Cardiac fibroblast (primary cell): ENCODE measurements at places on chromosomes 13 and 19.
A peak's percentile ranks its signal among the peaks of the same experiment; 100 is the strongest.

GRCh38 chr19:17579661-17580244, 24.3 kb downstream of the COLGALT1 start:
- peak; percentile 70 for DNase-seq

- DNase-seq = no peak
Observed at GRCh38 chr13:38950987-38951386, 39.6 kb downstream of the STOML3 start.

GRCh38 chr13:112776971-112777370, 87.1 kb downstream of the ATP11A start:
- no peak for DNase-seq

DNA sequence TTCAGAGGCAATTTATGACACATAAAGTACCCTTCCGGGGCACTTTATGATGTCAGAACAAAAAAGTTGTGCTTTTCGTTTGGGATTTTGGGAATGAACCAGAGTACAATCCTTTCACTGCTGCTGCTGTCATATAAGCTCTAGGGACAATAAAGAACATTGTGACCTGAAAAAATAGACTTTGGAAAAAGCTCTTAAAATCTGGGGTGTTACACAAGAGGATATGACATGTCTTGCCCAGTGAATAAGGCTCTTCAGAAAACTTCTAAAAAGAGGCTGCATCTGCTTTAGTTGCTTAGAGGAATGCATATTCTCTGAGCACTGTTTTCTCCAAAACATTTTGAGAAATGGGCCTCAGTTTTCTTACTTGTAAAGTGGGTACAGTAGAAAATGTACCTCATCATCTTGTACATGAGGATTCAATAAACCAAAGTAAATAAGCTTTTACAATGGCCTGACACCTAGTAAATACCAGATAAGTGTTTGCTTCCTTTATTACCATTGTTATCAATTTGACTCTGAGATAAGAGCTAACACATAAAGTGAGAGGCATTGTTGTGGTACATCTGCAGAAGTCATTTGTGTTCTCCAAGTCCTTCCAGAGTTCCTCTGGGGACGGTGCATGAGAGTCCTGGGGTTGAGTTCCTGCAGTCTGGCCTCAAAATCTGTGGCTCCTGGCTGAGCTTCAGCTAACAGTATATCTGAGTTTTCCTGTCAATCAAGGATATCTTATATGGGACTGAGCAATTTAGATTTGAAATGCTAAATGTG, 67.4 kb upstream of the EDNRB start:
- DNase-seq = peak; percentile 36

- DNase-seq = no peak
Observed at GRCh38 chr19:5719274-5719960, 529 bp downstream of the LONP1 start.

GRCh38 chr13:39516096-39516495, 86.9 kb downstream of the LHFPL6 start:
- DNase-seq = peak; percentile 25

GRCh38 chr13:85985797-85986196, 186.6 kb upstream of the SLITRK6 start:
- DNase-seq = peak; percentile 41

GRCh38 chr13:30241532-30241931, 65.8 kb downstream of the KATNAL1 start:
- peak; percentile 75 for DNase-seq

- peak; percentile 92 for DNase-seq
Observed at GRCh38 chr19:52527134-52527955, at the start of gene ZNF808. Gene ZNF808, plus strand, starts transcription at chr19:52527668. Its CDS starts 15,617 bp downstream, at chr19:52543285.

DNA sequence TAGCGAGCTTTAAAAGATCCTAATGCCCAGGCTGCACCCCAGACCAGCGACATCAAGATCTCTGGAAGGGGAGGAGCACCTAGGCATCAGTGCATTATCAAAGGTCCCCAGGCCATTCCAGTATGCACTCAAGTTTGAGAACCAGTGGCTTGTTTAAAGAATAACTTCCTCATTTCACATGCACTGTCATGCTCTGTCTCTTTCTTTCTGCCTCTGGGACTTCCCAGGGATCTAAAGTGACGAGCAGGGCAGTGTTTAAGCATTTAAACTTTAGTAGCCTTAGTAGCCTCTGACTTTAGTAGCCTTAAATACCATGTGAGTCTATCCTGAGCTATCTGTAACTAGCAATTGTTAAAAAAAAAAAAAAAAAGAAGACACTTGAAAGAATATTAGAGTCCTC, 8.9 kb upstream of the FARP1 start:
- no peak for DNase-seq

- DNase-seq = peak; percentile 70
Observed at GRCh38 chr13:110944121-110944967, 29.5 kb upstream of the ANKRD10 start.

- DNase-seq = peak; percentile 80
Observed at GRCh38 chr13:95267662-95268342, 33.4 kb downstream of the ABCC4 start.

GRCh38 chr19:42424712-42425131, 2.5 kb downstream of the LIPE start:
- DNase-seq = no peak

- DNase-seq = no peak
Observed at GRCh38 chr19:47111006-47111621, 2.5 kb downstream of the ZC3H4 start.

DNA sequence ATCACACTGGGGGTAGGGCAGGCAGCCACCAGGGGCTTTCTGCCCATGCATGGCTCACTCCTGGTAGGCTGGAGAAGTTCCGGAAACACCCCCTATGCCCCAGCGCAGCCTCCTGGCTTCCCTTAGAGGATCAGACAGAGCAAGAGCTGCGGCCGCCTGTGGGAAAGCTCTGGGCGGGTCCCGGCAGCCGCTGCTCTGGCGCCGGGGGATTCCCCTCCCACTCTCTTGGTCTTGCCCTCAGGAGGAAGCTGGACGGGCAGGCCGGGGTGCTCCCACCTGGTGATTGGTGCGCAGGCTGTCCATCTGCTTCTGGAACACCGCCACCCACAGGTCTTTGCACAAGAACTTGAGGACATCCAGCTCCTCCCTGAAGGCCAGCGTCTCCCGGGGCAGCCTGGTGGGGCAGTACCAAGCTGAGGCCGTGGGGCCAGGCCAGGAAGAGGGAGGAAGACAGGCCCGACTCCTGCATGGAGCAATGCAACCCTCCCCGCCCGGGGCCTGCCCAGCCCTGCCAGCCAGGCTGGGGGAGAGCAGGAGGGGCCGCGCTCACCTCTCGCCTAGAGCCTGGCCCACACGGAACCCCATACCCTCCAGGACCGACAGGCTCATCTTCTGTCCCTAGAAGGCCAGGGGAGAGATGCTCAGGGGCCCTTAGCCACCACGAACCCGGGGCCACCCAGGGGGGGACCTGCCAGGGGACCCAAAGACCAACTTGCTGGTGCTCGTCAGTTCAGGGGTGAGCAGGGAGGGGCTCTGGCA, 4.0 kb upstream of the NKPD1 start:
- peak; percentile 67 for DNase-seq

DNA sequence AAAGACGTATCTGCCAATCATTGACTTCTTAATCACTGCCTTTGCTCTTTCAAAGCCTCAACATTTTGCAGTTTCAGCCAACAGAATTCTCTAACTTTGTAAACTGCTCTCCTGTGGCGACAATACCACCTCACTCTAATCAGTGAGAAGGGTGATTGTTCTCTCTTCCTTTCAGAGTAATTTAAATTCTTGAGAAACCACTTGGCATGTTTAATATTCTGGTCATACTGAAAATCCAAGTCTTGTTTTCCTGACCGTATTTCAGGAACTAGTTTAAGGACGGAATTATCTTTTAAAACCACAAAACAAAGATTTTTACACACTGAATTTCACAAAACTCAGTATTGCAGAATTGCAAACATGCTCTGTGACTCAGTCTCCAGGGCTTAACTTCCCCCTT, 5.2 kb upstream of the CDC16 start:
- DNase-seq = peak; percentile 20

DNA sequence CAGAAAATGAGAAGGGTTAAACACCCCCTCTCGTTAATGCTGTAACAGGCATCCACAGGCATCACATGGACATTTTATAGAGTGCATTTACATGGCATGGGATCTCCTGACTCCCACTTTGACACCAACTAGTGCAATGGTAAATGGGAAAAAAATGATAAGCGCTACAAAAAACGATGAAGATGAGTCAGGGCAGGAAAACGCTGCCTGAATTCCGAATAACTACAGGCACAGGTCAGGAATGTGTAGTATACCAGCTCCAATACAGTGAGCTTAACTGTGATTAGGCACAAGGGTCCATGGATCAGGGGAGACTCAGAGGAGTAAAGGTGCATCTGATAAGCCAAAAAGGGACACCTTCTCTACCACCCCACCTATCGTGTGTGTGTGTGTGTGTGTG, 223.6 kb downstream of the FOXO1 start:
- DNase-seq = no peak
